ENCODE measurements at places on chromosomes 6 and 20.

GRCh38 chr20:50284811-50285375 is 94.3 kb downstream of the CEBPB start:
- DNase-seq, result no peak

- no peak for DNase-seq
These were observed 295.1 kb upstream of the CDYL start for GRCh38 chr6:4480788-4481735.

DNA sequence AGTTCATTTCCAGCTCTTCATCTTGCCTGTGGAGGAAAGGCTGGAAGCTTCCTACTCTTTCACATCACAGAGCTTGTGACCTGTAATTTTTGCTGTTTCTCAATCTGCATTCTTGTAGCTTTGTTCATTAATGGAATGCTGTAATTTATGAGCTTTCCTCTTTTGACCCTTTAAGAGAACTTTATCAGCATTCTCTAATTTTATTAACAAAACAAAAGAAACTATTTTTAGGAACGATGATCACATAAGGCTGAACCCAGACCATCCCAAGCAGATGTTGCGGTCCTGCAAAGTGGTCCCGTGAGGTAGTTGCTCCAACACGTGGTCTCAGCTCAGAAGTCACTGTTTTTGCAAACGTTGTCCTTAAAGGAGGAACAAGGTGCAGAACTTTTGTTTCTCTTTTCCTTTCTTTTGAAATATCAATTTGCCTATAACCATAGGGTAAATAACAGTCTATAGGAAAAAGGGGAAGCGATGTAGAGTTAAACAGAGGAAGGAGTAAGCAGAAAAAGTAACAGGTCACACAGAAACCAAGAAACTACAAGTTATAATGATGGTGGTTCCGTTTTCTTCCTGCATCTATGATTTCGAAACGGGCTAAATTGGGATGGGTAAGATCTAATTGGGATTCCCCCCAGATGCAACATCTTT is 121.3 kb upstream of the PHACTR1 start:
- no peak for DNase-seq

DNA sequence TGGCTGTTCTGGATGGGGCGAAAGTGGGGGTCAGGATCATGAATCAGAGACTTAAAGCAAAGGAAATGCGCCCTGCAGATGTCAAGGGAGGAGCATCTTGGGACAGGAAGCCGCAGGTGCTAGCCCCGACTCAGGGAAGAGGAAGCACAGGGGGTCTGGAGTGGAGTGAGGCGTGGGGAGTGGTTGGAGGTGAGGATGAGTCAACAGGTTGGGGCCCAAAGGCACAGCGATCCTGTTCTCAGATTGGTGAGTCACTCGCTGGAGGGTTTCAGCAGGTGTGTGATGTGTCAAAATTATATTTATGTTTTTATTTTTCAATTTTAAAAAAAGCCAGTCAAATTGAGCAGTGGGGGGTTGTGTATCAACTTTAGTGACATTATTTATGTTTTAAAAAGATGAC is 19.0 kb downstream of the PACSIN1 start:
- DNase-seq, result peak; percentile 39

DNA sequence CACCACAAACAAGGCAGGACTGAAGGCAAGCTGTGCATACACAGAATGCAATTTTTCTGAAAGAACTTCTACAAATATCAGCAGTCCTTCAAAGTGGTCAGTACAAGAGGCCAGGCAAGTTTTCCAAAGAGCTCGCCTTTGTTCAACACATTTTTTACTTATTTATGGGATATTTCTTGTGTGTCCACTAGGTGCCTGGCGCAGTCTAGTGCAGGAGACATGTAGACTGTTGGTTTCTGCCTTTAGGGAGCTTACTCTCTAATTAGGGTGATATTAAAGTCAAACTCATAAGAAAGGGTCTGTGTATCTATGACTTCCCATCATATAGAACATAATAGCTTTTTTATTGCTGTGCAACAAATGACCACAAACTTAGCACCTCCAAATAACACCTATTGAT is 21.2 kb upstream of the VEGFA start:
- DNase-seq, result no peak

- peak; percentile 53 for DNase-seq
These were observed 5.3 kb upstream of the PRR18 start for GRCh38 chr6:166313255-166314070.

DNA sequence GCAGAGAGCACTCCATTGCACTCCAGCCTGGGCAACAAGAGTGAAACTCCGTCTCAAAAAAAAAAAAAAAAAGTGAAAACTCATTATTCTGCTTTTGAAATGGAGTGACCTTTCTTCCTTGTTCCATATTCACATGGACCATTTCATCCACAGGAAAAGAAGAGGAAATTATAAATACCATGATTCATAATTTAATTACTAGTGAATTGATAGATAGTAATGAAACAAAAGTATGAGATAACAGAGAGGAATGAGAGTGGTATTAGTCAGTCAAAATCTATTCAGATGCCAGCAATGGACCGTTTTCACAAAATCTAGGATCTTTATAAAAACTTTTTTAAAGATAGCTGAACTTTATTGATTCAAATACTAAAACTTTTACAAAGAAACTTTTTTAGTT is 443.1 kb upstream of the FLRT3 start:
- no peak for DNase-seq

- no peak for DNase-seq
These were observed 99.9 kb upstream of the MYLIP start for GRCh38 chr6:16028966-16029365.

- DNase-seq, result no peak
These were observed 124.5 kb upstream of the SAMD5 start for GRCh38 chr6:147384029-147384428.

- no peak for DNase-seq
These were observed 22.4 kb downstream of the ZNF311 start for GRCh38 chr6:28982476-28983266.

DNA sequence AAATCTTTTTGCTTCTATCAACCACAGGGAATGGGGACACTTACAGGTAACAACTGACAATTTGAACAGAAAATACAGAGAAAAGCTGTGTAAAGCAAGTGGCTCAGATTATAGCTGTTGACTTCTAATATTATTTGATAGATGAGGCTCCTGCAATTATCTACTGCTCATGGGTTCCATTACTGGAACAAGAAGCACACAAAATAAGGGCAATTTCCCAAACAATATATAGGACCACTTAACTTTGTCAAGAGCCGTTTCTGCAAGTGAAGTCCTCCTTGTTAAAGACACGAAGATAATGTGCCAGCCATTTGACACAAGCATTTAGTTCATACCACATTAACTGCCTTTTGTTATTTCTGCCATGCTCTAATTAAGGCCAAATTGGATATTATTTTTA is 315.5 kb upstream of the ARID1B start:
- no peak for DNase-seq

GRCh38 chr20:15395457-15395856 is 1058.0 kb upstream of the FLRT3 start:
- DNase-seq, result no peak

GRCh38 chr6:21003780-21004541 is 469.7 kb downstream of the CDKAL1 start:
- no peak for DNase-seq

DNA sequence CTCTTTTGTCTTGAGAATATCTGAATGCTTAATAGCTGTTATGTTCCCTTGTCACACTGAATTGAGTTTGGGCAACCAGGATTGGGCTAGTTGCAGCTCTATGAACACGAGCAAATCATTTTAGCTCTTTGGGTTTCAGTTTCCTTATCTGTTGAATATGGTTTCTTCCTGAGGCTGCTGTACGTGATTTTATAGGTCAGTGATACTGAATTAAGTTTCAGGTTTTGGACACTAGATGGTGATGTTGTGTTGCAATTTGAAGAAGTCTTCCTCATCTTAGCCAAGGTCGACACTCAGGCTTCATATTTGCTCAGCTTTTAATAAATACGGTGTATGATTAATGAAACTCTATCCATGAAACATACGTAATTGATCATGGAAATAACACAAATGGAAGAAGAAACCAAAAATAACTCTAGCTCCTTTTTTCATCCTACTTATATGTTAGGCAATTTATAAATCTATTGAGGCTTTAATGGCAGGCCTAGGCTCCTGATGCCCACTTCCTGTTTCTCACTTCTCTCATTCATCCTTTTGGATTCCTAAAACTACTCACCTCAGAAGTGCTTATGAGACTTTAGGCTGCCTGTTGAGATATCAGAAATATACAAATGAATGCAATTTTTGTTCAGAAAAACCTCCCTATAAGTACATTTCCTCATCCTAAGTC is 354.1 kb upstream of the MAP3K7 start:
- DNase-seq, result peak; percentile 8

DNA sequence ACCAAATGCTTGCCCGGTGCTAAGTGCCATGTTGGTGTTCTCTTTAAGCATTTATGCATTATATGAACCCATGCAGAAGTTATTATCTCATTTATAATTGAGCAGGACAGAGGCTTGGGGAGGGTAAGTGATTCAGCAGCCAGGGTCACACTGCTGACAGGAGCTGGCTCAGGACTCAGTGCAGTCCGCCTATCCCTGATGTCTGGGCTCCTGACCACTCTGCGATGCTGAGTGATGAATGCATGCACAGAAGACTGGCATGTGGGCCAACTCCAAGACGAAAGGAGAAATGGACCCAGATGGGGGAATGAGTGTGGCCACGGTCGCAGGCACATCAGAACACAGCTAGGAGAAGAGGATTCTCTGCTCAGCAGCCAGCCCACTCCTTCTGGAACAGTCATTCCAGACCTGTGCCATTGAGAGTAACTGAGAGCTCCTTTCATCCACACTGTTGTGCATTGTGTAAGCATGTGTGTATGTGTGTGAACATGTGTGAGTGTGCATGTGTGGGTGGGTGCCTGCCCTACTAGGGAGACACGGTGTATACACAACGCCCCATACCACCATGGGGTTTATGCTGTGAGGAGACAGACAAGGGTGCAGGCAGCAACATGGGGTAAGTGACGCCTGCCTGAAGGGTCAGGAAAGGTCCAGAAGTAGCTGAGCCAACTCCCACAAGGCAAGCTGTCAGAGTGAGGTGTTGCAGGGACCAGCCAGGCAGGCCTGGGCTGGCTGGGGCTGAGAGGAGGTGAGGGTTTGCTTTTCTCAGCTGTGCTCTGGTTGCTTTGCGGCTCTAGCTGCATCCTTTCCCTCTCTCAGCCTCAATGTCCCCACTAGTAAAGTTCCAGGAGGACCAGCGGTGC is 97.8 kb upstream of the PMEPA1 start:
- DNase-seq, result no peak

GRCh38 chr6:34536251-34536958 is 19.7 kb downstream of the SPDEF start:
- DNase-seq, result no peak

DNA sequence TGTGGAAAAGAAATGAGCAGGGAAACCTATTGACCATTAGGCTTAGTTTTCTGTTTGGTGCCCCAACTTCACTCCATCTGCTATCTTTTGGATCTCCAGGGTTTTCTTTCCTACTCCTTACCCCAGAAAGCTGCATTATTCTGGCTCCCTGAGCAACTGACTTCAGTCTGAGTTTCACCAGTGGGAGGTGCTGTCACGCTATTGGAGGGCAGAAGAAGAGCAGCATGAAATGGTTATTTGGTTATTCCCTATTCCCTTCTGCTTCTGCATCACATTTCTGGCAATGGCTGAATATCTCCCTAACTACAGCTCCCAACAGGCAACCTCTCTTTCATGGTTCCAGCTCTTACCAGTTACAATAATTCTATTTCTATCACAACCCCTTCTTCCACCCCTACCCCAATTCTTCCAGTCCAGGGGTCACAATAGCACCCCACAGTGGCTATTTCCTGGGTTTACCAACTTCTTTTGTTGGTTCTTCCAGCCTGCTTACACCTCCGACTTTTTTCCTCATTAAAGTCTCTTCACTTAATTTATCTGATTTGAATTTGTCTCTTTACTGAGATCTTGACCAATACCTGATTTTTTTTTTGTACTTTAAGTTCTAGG is 311.5 kb downstream of the PLCB1 start:
- peak; percentile 40 for DNase-seq

DNA sequence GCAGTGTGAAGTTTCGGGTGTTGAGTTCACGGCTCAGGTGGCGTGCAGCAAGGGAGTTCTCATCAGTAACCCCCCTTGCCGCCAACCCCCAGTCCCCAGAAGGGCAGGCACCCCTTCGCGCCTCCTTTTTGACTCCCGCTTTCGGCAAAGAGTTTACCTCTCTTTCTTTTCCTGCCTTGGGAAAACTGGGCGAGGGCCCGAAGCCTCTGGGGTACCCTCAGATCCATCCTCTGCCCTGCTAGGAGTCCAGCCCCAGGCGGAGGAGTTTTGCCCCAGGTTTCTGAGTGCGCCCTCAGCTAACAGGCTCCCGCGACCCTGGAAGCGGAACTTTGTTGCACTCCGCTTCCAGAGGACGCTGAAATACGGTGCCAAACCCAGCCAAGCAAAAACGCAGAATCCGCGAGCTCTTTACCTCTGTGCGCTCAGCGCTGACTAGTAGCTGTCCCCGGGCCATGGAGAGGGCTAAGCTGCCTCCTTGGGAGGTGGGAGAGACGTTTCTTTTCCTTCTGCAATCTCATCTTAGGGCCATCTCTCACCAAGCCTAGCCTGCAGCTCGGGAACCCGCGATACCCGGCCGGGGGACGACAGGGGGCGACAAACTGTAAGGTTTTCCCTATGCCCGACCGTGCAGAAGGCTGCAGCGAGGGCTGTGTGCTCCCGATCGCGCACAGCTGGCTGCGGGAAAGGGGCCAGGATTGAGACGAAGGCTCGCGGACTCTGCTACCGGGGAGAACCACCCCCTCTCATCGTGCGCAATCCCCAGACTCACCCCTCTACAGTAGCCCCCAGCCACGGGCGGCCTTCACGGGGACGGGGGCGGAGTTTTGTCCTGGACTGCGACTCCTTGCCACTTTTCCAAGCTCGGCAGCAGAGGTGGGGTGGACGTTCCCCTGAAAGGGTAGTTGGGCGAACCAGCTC is 2.7 kb upstream of the PAX1 start:
- DNase-seq, result peak; percentile 53

DNA sequence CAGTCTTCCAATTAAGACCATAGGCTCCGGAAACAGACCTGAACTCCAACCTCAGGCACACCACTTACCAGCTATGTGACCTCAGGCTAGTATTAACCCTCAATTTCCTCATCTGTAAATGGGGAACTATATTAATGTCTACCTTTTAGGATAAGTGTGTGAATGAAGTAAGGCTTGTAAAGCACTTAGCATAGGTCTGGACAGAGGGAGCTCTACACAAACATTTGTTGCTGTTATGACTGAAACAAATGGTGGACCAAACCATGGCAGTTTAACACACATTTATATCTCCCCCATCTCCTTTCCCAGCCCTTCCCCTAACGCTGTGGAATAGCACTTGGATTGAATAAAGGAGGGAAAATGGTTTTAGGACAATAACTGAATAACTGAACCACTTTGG is 48.7 kb downstream of the TSHZ2 start:
- DNase-seq, result no peak

GRCh38 chr6:47721189-47721588 is 22.8 kb downstream of the ADGRF4 start:
- no peak for DNase-seq

Data from HL-60 (cell line).